ENCODE measurements at places on chromosomes 7 and 10. TPM values are rescaled to one million over a fixed set of nuclear protein-coding genes. Genes with fewer than 3 reads are reported as not detected.

DNA sequence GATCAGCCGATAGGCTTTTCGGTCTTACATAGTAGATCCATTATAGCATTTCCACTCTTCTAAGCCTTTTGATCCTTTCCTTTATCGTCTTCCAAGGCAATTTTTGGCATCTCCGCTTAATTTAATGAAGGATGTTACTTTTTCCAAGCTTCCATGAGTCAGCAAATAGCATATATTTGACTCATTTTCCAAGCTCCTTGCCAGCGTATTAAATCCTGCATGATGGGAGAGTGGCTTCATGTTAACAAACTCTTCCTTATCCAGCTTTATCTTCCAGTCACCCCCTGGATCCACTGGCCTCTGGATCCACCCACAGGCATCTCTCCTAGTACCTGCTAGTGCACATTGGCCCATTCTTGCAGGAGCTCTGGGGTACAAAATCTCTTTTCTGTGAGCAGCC lies 13.0 kb downstream of the OR9A2 start:
- H3K4me1 ChIP-seq = peaks cover 16% of the 10 kb centered on the region
- peak overlapping the region; percentile 1 for H3K27ac ChIP-seq
- no peak overlapping the region for H3K4me3 ChIP-seq
- no peaks in the 10 kb centered on the region for H3K36me3 ChIP-seq
- DNase-seq = no peak

The PDE6C gene
- total RNA-seq = not detected

DNA sequence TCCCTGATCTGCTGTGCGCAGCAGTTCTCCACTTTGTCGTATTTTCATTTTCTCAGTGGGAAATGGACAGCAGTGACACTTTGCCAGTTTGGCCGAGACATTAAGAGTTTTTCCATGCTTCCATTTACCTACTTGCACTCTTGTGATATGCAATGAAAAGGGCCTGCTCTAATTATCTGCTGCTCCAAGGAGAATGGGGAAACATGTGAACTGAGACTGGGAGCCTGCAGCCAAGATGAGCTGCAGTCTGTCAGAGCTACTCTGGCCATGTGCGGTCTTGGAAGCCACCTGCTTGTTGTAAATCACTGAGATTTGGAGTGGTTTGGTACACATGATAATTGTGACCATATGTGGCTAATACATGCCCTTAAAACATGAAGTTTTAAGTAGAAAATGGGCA lies 586.6 kb upstream of the POT1 start:
- H3K4me1 ChIP-seq = no peaks in the 10 kb centered on the region
- no peak overlapping the region for H3K27ac ChIP-seq

GRCh38 chr10:12238821-12239220 lies 42.8 kb downstream of the CDC123 start:
- DNase-seq = no peak
- peaks cover 38% of the 10 kb centered on the region for H3K4me1 ChIP-seq
- no peak overlapping the region for H3K27ac ChIP-seq
- peaks cover 24% of the 10 kb centered on the region for H3K36me3 ChIP-seq
- no peak overlapping the region for H3K4me3 ChIP-seq
- H3K27me3 ChIP-seq = no peaks in the 10 kb centered on the region

DNA sequence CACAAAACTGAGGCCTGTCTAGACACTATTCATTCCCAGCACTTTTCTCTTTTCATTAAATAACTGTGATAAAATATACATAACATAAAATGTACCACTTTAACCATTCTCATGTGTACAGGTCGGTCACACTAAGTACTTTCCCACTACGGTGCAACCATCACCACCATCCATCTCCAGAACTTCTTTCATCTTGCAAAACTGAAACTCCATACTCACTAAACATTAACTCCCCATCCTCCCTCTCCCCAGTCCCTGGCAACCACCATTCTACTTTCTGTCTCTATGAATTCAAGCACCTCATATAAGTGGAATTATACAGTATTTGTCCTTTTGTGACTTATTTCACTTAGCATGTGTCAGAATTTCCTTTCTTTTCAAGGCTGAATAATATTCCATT lies 53.0 kb downstream of the ARHGAP12 start:
- peaks cover 11% of the 10 kb centered on the region for H3K4me1 ChIP-seq
- H3K4me3 ChIP-seq = no peak overlapping the region
- H3K36me3 ChIP-seq = no peaks in the 10 kb centered on the region
- no peak for DNase-seq

DNA sequence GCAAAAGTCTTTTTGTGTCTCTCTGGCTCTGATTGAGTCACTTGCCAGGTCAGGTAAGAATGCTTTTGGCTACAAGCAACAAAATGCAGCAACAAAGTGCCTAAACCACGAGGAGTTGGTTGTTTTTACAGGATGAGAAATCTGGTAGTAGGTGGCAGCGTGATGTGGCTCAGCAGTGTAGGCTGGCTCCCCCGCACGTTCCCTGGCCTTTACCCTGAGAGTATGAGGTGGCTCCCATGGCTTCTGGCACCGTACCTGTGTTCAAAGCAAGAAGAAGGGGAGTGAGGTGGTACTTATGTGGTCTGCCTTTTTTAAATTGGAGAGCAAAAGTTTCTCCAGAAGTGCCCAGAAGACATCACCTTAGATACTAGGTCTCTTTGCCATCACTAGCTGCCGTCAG lies 11.7 kb downstream of the PRKRIP1 start:
- no peak overlapping the region for H3K27ac ChIP-seq
- H3K36me3 ChIP-seq = peaks cover 86% of the 10 kb centered on the region
- no peak overlapping the region for H3K4me3 ChIP-seq
- no peaks in the 10 kb centered on the region for H3K27me3 ChIP-seq
- H3K4me1 ChIP-seq = no peaks in the 10 kb centered on the region

DNA sequence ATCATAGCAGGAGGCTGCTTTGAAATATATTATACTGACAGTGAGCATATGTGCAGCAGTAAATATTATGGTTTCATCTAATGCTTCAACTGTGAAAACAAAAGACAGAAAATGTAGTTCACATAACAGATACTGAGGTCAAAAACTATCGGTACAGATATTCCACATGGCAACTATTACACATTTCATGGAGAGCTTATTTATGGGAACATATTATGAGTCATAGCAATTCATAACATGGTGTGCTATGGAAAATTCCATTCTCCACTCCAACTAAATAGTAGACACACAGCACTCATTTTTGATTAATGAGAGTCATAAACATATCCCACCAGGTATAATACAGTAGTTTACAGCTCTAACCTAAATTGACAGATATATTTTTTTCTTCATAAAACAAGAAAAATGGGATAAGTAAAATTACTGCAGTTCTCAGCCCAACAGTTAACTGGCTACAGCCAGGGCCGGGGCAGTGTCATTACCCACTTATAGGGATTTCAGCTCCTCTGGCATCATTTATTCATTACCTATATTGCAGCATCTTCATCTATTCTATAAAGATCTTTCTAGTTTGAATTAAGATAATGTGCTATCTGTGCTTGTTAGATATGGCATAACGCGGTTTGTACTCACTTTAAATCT lies 475.6 kb upstream of the KLF6 start:
- H3K27me3 ChIP-seq = no peaks in the 10 kb centered on the region
- no peak for DNase-seq
- peaks cover 19% of the 10 kb centered on the region for H3K4me1 ChIP-seq
- H3K4me3 ChIP-seq = no peak overlapping the region
- peak overlapping the region; percentile 44 for H3K27ac ChIP-seq

DNA sequence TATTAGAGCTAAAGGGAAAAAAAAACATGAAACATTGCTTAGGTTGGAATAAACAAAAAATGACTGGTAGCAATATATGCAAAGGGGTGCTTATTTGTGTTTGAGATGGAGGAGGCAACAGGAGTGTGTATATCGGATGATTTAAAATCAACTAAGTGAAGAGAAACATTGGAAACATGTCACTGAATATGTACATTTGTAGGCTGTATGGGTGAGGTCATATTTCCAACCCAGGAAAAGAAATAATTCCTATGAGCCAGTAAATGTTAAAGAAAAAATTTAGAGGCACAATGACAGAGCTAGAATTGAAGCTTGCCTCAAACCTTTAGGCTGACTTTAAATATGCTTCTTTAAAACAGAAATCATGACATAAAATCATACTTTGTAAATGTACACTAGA lies 709.0 kb upstream of the SEMA3D start:
- H3K27ac ChIP-seq = no peak overlapping the region
- H3K4me3 ChIP-seq = no peak overlapping the region
- H3K4me1 ChIP-seq = no peaks in the 10 kb centered on the region
- no peak for DNase-seq
- H3K36me3 ChIP-seq = no peaks in the 10 kb centered on the region

The PPP3CB gene
- total RNA-seq = 24.9 TPM

DNA sequence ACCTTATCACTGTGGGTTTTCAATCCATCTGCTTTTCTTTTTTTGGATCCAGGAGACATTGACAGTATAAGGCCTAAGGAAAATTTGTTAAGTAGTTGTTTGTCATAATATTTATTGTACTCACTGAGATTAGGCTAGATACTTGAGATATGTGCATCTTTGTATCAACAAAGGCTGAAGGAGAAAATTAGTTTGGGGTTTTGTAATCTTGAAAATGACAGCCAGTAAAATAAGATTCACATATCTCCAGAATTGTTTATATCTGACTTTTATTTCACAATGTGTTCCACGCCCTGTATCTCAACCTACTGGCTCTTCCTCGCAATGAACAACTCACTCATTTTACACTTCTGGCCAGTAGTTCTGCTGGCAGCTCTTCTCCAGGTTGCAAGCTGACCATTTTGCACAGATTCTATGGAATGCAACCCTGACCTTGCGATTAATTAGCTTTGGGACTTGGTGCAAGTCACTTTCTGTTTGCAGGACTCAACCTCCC lies 132.7 kb downstream of the GATA3 start:
- no peak for DNase-seq
- no peaks in the 10 kb centered on the region for H3K4me1 ChIP-seq
- no peaks in the 10 kb centered on the region for H3K27me3 ChIP-seq
- no peak overlapping the region for H3K27ac ChIP-seq

- H3K36me3 ChIP-seq = no peaks in the 10 kb centered on the region
- peaks cover 12% of the 10 kb centered on the region for H3K27me3 ChIP-seq
- no peak overlapping the region for H3K27ac ChIP-seq
- no peak for DNase-seq
- H3K4me1 ChIP-seq = no peaks in the 10 kb centered on the region
Measured at GRCh38 chr10:1253523-1254353, 197.6 kb downstream of the WDR37 start.

DNA sequence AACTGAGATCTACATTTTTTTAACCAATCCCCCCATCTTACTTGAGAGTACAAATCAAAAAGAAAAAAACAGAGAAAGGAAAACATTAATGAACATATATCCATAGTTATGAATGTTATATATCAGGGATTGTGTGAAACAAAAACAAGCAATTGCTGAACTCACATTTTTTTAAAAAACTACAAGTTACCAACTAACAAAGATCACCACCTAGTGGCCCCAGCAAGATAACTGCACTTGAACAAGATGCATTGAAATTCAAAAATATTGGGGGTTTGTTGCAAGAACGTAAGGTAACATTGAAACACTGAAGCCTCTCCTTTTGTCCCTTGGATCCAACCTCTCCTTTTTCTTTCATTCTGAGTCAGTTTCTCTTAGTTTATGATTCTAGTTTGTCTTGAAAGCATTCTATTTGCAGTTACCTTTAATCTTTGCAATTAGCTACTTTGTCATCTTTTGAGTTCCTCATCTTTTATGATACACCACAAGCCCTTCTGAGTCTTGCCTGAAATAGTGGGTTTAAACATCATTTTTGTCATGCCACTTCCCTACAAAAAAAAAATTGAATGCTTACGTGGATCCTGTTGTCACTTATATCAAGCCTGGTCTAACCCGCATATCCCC lies 87.3 kb upstream of the TES start:
- no peak overlapping the region for H3K27ac ChIP-seq
- H3K36me3 ChIP-seq = no peaks in the 10 kb centered on the region
- no peaks in the 10 kb centered on the region for H3K4me1 ChIP-seq
- no peak for DNase-seq

DNA sequence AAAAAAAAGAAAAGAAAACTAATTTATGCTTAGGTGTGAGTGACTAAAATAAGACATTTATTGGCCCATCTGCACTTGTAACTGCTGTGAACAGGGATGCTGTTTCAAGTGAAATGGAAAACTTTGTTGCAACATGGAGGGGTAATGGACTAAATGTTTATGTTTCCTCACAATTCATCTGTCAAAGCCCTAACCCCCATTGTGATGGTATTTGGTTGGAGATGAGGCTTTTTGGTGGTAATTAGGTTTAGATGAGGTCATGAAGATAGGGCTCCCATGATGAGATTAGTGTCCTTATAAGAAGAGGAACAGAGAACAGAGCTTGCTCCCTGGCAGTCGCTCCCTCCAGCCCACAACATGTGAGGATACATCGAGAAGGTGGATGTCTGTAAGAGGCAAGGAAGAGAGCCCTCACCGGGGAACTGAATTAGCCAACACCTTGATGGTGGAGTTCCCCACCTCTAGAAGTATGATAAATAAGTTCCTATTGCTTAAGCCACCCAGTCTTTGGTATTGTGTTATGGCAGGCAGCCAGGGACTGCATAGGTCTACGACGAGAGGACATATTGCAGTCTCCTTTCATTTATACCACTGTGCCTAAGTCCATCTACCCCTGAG lies 28.6 kb upstream of the VCL start:
- H3K27me3 ChIP-seq = no peaks in the 10 kb centered on the region
- DNase-seq = no peak

The KLF14 gene
- total RNA-seq = 0.40 TPM

The CHN2 gene
- total RNA-seq = 3.6 TPM

- H3K4me1 ChIP-seq = no peaks in the 10 kb centered on the region
- no peak overlapping the region for H3K27ac ChIP-seq
Measured at GRCh38 chr7:147332988-147333387, 1216.4 kb downstream of the CNTNAP2 start.

DNA sequence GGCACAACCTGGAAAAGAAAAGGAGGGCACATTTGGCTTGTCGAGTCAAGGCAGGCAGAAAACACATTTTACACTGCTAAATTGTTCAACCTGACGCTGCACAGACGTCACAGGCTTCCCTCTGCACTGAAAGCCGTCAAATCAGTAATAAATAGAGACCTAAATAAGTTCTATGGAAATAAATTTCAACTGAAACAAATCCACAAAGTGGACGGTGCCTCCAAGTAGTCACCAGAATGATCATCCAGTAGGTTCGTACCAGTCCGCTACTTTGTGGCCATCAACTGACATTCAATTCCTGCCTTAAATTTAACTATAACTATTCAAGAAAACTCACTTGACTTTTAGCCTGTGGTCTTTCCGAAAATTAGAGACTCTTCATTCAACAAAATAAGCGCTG lies 49.0 kb downstream of the NPVF start:
- DNase-seq = no peak
- H3K27ac ChIP-seq = no peak overlapping the region
- H3K36me3 ChIP-seq = no peaks in the 10 kb centered on the region
- H3K4me1 ChIP-seq = peaks cover 14% of the 10 kb centered on the region
- peak overlapping the region; percentile 60 for H3K4me3 ChIP-seq
- H3K27me3 ChIP-seq = no peaks in the 10 kb centered on the region

The MEOX2 gene
- 2.5 TPM for total RNA-seq
